ENCODE measurements at places on chromosomes 7 and 10.

DNA sequence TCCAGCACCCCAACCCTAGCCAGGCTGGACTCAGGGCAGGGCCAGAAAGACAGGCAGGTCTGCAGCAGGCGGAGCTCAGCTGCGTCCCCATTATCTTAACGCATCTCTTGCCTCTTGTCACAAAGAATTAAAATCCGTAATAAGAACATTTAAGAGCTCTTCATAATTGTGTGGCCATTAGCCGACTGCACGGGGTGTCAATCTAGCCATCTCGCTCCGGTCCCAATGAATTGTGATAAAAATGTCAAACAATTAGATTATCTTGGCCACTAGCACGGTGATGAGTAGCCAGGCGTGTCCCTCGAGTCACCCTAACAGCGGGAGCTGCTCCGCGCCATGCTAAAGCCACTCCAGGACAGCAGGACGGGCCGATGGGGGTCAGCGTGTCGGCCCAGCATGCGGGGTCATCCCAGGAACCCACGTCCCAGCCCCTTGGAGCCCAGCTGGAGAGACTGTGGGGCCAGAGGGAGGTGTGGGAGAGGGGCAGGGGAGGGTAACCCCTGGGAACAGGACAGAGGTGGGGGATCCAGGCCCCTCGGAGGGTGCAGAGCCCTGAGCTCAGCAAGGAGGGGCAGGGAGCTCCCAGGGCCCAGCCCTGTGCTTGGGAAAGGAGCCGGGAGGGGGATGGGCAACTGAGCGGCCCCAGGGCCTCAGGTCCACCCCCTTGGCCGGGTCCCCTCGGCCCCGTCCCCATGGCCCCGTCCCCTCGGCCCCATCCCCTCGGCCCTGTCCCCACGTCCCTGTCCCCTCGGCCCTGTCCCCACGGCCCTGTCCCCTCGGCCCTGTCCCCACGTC, 17.7 kb upstream of the NKX6-2 start:
- DNase-seq = no peak

DNA sequence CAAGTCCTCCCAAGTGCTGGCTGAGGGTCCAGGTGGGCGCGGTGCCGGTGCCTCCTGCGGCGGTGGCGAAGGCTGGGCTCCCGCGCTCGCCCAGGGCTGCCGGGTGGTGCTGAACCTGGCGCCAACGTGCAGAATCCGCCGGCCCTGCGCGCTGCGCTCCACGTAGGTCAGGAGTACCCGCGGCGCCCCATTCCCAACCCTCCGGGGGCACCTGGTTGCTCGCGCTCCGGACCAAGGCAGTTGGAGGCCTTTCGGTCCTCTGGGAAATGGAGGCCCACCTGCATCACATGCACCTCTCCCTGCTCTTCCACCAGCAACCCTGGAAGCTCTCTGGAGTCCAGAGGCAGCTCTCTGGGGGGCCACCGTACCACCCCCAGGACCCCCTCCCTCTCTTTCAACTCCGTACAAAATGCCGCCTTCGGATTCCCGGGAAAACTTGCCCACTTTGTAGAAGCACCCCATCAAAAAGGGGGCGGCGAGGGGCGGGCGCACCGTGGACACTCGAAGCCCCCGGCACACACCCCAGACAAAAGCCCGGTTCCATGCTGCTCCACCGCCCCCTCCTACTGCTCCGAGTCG, 745 bp downstream of the SLC16A9 start:
- peak; percentile 26 for DNase-seq

DNA sequence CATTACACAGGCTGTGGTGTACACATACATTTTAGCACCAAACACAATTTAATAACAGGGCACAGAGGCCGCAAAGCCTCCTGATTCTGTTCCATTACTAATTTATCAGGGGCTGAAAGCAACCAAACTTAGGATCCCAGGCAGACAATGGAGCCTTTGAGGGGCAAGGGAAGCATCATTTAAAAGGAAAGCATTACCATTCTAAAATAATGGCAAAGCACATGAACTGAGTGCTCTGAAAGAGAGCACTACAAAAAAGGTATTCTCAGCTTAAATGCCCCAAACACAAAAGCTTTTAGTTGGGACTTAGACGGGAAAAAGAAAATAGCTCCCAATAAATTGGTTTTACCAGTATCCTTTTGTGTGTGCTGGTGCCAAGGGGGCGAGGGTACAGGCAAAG, 282.0 kb upstream of the ETV1 start:
- DNase-seq = no peak

DNA sequence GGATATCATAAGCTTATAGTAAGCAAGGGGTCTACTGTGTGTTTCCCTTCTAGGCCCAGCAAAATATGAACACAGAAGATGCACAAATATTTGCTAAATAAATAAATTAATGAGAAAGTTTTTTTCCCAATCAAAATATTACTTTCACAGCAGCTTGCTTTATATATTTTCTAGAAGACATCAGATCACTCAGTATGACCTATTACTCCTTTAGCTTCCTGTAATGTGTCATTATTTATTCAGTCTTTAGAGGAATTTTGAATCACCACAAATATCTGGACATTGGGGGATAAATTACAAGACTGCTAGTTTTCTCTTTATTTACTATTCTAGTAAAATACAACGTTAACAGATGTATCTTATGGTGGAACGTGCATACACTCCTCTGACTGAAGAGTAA, 765.8 kb upstream of the POM121L12 start:
- no peak for DNase-seq

DNA sequence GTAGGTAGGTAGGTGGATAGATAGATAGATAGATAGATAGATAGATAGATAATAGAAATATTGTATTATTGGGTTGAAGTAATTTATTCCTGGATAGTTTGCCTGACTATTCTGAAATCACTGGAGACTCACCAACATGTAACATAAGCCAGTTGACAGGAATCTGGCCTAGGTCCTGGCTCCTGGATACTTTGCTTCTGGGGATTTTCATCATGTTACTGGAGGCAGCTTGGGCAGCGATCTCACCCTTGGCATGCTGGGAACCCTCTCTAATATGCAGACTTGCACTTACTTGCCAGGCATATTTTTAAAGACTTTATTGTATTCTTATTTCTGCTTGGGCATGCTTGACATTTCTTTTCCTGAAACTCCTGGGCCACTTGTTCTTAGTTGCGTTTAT, 709.1 kb upstream of the FZD8 start:
- no peak for DNase-seq

GRCh38 chr10:61589547-61590243, 73.0 kb upstream of the CABCOCO1 start:
- no peak for DNase-seq

- peak; percentile 63 for DNase-seq
Measured at GRCh38 chr7:31443457-31443856, 70.4 kb upstream of the ITPRID1 start.

- no peak for DNase-seq
Measured at GRCh38 chr10:79185067-79185774, 116.5 kb downstream of the ZMIZ1 start.

- DNase-seq = no peak
Measured at GRCh38 chr7:95517458-95517857, 31.7 kb downstream of the ASB4 start.

DNA sequence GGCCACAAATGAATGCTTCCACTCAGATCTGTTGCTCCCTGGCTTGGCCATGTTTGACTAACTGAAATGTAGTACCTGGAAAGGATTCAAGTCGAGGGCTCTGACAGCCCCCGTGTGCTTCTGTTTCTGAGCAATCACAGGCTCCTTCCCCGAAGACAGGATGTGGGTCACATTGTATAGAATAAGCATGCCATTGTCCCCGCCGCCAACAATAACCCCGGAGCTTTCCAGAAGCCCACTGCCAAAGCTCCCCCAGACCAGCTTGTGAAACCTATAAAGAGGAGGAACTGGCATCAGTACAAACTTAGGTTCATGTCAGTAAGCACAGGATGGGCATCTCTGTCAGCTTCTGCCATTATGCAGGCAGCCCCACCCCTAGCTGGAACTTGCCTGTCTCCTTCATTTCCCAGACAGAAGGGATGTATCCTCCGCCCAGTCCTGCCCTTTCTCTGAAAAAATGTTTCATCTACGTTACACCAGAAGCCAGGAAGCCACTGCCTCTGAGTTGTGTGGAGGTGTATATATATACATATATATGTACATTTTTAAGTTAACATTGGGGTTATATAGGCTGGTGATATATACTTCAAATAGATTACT, 10.3 kb downstream of the SEC31B start:
- DNase-seq = no peak

- DNase-seq = no peak
Measured at GRCh38 chr7:153530441-153530840, 521.8 kb upstream of the DPP6 start.

- no peak for DNase-seq
Measured at GRCh38 chr7:94258418-94259300, 136.0 kb upstream of the COL1A2 start.

DNA sequence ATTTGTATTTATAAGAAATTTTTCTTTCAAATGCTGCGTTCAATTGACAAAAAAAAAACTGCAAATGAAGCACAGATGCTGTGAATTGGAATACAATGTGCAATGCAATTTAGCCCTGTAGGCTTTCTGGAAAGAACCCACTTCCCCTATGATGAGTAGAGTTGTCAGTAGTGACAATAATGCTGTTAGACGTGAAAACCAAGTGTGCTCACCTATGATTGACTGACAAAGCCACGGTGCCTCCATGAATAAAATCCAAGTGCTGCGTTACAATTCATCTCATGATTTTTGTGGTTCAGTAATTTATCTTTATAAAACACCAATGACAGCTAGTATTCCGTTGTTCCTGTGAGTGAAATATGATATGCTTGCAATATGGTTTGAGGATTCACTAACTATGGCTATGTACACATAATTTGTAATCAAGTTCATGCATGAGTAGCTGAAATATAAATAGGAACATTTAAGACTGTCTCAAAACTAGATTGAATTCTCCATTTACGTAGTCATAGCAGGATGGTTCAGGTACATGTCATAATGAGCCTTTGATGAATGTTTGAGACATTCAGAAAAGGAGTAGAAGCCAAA, 1160.3 kb downstream of the CNTNAP2 start:
- DNase-seq = no peak

- no peak for DNase-seq
Measured at GRCh38 chr7:24788961-24789576, 31.8 kb upstream of the GSDME start.

DNA sequence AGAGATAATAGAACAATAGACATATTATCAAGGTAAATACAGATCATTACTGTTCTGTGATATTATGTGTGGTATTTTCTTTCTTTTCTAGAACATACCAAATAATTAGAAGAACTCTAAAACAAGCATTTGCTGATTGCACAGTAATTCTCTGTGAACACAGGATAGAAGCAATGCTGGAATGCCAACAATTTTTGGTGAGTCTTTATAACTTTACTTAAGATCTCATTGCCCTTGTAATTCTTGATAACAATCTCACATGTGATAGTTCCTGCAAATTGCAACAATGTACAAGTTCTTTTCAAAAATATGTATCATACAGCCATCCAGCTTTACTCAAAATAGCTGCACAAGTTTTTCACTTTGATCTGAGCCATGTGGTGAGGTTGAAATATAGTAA, 185.5 kb downstream of the CFTR start:
- no peak for DNase-seq

GRCh38 chr10:46298477-46299285, 11.9 kb downstream of the ANTXRL start:
- DNase-seq = no peak

GRCh38 chr7:150734254-150734653, 3.0 kb upstream of the GIMAP5 start:
- DNase-seq = no peak

DNA sequence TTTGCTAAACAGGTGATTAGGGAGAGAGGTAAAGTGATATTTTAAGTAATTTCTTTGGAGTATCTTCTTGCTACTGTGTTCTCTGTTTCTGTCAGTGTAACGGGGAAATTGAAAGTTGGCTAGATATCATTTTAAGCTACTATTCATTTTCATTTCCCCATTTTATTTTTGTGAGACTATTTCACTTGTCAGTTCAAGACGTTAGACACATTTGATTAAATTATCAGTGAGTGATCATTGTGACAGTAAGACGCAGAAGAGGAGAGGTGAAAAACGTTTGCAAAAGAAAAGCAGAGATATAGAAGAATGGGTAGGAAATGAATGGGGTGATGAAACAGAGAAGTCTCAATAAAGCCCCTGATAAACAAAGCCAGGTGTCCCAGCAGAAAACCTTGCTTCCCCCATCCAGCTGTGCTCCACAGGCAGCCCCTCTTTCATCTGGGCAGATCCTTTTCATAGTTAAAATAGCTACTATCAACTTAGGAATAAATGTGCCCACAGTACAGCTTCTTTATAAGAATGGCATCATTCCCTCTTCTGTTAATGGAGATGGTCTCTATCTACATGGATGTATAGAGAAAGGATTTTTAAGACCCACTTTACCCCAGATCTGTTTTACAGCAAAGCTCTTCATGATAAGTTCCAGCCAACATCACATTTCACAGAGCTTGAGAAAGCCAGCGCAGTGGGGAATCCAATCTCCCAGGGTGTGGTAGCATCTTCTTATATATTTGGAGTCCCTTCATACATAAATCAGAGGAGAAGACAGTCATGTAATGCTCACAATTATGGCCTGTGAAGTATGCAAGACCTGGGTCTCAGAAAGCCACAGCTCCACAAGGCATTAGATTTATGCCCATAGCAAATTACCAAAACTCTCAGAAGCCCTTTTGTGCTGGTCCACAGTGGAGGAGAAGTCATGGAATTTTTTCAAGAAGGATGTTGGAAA, 138.1 kb upstream of the ITGB1 start:
- DNase-seq = no peak

DNA sequence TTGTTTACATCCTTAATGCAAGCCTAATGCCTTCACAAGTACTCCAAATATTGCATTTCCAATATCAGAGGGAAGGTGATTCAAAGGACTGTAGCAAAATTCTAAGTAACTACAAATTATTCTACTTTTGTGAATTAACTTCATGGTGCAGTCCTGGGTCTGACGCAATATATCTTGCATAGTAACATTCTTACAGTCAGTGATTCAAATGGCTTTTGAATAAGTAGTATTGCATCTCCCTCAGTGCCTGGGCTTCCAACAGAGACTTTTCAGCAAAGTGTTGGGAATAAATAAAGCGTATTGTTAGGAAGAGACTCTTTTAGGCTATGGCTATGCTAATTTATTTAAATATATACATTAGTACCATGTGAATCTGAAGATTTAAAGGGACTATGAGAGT, 564.7 kb upstream of the COBL start:
- no peak for DNase-seq
